Stimulated activated CD4-positive, alpha-beta T cell treated with anti-CD3 and anti-CD28 coated beads, Interleukin-12 subunit alpha, Interleukin-12 subunit beta, amount 100 ng/mL, for 4 hours (primary cell): ENCODE measurements at places on chromosomes 13 and 19.
A peak's percentile ranks its signal among the peaks of the same experiment; 100 is the strongest.

DNA sequence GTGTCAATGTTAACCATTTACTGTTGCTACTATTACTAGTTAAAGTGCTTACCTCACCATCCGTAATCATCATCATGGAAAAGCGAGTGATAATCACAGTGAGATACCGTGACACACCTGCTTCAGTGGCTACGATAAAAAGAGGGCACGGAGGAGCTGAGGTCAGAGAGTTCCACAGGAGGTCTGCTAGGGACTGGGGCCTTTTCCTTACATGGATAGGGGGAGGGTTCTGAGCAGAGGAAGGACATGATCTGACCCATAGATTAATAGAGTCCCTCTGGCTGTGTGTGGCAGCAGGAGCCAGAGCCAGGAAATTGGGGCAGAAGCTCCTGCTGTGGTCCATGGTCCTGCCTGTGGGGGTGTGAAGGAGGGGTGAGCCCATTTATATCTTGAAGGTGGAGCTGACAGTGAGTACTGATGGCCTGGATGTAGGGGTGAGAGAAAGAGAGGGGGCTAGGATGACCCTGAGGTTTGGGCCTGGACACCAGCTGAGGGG is 136.7 kb downstream of the SIPA1L3 start:
- DNase-seq = no peak

DNA sequence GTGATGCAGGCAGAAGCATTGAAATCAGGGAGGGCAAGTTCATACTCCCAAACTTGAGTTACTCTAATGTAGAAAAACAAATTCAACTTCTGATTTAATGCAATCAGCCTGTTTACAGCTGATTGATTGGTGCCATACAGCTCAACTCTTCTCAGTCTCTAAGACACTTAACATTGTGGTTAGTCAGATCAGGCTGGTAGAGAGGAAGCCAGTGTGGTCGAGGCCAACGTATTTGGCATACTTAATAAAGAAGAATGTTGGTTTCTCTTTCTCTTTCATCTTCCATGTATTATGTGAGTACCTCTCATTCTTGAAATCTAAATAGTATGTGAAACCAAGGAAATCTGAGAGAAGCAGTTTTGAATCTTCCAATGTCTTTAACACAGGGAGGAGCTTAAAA is 255.0 kb upstream of the SLITRK1 start:
- peak; percentile 12 for DNase-seq

GRCh38 chr13:47890146-47890814 is 110.8 kb downstream of the SUCLA2 start:
- no peak for DNase-seq

- DNase-seq = no peak
Measured at GRCh38 chr19:42023121-42023942, 29.3 kb upstream of the ATP1A3 start.

GRCh38 chr19:33582914-33583313 is 38.8 kb upstream of the CHST8 start:
- DNase-seq = no peak

GRCh38 chr13:72960541-72960940 is 98.3 kb upstream of the KLF5 start:
- DNase-seq = no peak

DNA sequence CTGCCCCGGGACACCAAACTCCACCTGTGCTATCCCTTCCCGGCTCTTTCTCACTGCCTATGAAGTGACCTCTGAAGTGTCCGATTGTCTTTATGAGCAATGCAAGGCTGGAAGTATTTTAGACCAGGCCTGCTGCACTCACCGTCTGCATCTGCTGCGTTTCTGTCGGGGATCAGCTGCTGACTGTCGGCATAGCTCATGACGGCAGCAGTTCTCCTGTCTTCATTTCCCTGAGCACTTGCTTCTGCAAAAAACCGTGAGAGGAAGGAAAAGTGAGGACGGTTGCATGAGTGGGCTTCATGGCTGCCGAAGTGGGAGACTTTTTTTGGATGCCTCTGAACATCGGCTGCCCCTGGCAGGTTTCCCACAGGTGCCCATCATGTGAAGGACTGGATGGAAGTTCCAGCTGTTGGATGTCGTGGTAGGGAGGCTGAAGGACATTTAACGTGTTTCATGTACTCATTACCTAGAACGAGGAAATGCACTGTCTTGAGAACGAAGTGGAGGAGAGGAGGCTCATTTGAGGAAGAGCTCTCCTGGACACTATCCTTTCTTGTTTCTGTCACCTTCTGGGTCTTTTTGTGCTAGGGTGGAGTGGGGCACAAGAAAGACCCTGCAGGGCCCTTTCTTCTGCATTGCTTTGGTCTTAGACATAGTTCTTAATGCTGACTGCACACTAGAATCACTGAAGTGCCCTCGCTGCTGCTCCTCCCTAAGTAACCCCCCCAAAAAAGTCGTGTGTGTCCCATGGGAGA is 94.7 kb downstream of the RNASEH2B start:
- DNase-seq = no peak

- no peak for DNase-seq
Measured at GRCh38 chr13:47680748-47681147, 320.3 kb downstream of the SUCLA2 start.

DNA sequence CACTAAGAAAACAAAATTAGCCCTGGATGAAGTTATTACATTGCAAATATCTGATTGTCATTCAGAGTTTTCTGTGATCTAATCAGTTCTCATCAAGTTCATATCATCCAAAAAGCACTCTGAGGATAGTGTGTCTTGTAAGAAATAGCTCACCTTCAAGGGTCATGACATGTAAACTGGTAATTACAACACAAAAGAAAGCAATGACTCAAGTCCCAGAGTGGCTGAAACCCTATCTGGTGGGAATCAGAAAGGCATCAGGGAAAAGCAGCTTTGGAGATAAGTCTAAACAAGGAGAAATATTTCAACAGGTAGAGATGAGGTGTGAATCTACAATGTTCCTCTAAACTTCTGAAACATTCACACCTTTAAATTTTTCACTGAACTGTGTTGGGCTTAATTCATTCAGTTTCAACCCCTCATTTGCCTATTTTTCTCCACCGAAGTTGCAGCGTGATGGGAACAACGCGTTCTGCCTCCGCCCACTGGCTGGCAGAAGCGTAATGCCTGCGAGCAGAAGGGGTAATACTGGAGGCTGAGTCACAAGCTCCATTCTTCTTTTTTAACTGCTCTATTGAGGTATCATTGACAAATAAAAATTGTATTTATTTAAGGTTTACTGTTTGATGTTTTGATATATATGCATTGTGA is 155.2 kb upstream of the IPO5 start:
- DNase-seq = no peak

DNA sequence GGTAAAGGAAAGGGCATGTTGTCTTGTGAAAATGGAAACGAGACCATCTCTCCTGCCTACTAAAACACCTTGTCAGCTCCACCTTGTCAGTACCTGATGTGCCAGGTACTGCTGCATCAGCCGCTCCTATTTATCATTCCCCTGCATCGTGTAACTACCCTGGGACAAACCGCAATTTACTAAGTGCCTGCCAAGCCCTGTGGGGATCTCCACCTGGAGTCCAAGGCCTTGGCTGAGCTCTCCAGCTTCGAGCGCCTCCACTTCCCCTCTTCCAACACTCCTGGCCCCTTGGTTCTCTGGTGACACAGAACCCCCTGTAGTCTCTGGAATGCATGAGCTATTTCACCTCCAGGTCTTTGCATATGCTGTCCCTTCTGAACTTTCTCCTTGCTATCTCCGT is 25.9 kb upstream of the CCNP start:
- no peak for DNase-seq

DNA sequence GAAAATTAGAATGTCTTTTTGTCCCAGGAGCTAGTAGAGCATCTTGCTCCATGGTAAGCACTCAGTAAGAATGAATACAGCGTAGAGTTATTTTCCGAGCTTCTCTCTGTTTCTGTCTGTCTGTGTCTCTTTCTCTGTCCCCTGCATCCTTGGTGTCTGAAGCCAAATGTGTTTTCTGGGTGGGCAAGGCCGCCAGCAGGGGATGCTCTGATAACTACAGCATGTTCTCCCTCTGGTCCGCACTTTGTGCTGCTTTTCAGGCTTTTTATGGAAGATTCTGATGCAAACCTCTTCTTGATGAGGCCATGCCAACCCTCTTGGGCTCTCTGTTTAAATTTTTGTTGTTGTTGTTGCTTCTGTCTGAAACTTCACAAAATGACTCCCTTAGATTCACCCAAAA is 142.8 kb upstream of the UBL3 start:
- no peak for DNase-seq

- no peak for DNase-seq
Measured at GRCh38 chr13:47623862-47624261, 377.2 kb downstream of the SUCLA2 start.

GRCh38 chr13:91247768-91248167 is 99.7 kb upstream of the MIR17HG start:
- no peak for DNase-seq

DNA sequence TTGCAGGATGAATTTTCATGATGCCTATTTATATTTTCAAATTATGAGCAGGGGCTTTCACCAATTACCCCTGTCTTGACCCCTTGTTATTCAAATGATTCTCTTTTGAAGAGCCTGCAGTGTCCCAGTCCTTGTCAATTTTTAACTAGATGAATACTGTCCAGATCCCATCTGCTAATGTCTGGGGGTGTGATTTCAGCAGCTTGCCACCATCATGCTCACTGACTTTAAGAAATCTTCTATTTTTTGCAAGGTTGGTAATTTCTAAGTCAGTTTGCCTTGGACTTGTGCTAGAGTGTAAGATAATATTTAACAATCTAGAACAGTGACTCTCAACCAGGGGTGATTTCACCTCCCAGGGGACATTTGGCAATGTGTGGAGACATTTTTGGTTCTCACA is 106.0 kb downstream of the CACNA1A start:
- no peak for DNase-seq

DNA sequence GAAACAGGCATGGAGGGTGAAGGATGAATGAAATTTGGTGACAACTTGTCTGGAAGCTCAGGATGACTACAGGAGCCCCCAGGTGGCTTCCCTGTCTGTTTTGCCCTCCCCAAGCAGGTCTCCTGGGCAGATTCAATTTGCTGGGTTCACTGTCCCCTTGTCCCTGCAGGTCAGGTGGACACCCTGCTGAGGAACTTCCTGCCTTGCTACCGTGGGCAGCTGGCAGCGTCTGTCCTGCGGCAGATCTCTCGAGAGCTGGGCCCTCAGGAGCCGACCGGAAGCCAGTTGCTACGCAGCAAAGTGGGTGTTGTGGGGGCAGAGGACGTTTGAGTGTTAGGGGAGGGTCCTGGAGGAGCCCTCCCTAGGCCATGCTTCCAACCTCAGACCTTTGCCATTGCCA is 19.1 kb downstream of the PGLS start:
- DNase-seq = no peak

- peak; percentile 53 for DNase-seq
Measured at GRCh38 chr19:34639491-34640085, 37.4 kb downstream of the SCGB2B2 start.

GRCh38 chr19:6686628-6686975 is 16.6 kb upstream of the TNFSF14 start:
- DNase-seq = no peak

DNA sequence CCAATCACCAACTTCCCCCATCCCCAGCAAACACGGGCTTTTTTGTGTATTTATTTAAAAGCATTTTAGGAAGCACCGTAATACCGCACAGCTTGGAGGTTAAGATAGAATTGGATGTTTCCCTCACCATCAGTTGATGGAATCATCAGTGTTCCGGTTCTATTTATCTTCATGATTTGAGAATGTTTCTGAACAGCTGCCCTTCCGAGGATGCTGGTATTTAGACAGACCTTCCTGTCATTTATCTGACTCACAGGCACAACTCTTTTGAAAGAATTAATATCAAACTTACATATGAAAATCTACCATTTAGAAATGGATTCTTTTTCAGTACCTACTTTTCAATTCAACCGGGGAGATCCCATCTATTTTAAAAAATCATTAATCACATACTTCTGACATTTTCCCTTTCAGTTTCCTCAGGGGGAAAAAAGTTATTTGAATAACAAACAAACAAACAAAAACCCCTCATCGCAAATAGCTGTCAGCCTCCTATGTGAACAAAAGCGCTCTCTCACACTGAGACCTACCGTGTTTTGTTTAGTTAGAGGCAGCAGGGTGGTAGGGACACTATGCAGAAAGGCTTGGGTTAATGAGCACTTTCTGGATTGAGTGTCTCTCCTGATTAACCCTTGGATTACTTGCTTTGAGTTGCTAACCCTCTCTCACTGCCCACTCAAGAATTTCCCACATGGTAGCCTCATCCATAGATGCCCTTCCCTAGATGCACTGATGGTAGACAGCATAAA is 189.3 kb downstream of the TM9SF2 start:
- DNase-seq = no peak

GRCh38 chr13:77745784-77746183 is 48.3 kb downstream of the SLAIN1 start:
- no peak for DNase-seq

GRCh38 chr13:61508936-61509335 is 93.3 kb upstream of the PCDH20 start:
- DNase-seq = no peak

DNA sequence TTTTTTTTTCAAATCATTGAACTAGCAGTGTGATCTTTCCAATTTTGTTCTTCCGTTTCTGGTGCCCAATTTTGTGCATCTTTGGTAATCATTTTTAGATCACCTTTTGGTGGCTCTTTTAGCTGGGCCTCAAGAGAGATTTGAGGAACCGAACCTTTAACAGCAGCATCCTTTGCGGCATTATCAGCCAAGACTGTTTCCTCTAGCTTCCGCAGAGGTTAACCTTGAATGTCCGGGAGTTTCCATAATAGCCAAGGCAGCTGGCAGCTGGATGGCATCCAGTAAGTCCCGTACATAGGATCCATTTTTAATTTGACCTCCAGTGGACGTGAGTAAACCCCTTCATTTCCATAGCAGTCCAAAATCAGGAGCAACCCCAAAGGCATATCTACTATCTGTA is 9.6 kb downstream of the IRGC start:
- no peak for DNase-seq

- DNase-seq = no peak
Measured at GRCh38 chr19:44850641-44851109, 4.6 kb downstream of the NECTIN2 start.
